SJSA1 (cell line): ENCODE measurements at places on chromosomes 7 and 10.
A peak's percentile ranks its signal among the peaks of the same experiment; 100 is the strongest.

DNA sequence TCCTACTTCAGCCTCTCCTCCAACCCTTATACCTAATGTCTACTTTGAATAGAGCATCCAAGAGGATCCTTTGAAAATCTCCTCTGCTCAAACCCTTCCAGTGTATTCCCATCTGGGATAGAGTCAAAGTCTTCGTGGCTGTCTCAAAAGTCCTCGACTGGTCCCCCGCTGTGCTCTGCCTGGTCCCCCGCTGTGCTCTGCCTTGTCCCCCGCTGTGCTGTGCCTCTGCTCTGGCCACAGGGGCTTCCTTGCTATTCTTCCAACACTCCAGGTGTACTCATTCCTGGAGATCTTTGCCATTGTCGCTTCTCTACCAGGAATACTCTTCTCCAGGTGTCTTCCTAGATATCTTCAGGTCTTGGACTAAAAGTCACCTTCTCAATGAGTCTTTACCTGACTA, 36.1 kb upstream of the COMMD3 start:
- no peak for DNase-seq

DNA sequence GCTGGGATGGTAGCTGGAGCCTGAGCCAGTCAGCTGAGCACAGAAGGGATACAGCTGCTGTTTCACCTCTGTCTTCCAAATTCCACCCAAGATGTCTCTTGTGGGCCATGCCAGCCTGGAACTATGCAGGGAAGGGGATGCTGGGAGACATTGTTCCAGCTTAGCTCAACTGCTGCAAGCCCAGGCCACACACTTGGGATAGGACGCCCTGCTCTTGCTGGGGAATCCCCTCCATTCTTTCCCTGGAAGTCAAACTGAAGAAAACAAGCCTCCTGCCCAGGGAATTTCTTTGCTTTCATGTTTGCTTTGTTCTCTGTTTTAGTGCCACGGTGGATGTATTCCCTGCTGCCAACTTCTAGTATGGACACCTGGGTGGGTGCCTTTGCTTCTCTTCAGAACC, 55.2 kb upstream of the CDK13 start:
- DNase-seq: no peak

- DNase-seq: no peak
Observed at GRCh38 chr10:13489035-13489599, 39.7 kb downstream of the BEND7 start.

- no peak for DNase-seq
Observed at GRCh38 chr10:114073395-114074186, 29.9 kb downstream of the ADRB1 start.

GRCh38 chr7:22577470-22578001, 77.5 kb upstream of the STEAP1B start:
- no peak for DNase-seq

DNA sequence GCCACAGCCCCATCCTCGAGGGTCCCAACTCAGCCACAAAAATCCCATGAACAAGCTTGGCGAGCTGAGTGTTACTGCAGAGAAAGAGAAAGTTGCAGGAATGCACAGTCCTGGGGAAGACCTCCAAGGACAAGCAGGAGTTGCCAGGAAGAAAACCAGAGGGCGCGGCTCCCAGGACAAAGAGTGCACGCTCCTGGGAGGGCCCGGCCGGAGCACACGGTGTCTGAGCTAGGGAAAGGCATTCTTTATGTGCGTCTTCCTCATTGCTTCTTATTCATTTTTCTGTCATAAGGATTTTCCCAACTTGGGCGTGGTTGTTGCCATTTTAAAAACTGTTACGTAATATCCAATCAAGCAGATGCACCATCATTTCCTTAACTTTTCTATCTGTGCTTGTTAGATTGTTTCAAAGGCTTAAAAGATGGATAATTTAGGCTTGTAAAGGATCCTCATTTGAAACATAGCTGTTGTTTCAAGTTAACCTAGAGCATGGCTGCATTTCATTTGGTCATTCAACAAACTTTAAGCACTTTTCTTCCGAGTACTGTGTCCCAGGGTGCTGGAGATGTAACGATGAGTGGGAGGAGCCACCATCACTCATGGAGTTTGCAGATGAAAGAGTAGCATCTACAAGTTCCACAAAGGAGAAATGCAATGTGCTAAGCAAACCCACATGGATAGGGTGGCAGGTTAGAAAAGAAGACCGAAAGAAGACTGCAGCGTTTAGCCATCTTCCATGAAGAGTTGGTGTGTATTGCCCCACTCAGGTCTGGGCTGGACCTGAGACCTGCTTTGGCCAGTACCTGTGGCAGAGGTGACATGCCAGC, 5.6 kb upstream of the CNPY1 start:
- no peak for DNase-seq

- DNase-seq: no peak
Observed at GRCh38 chr7:87709258-87709657, 81.1 kb downstream of the RUNDC3B start.

DNA sequence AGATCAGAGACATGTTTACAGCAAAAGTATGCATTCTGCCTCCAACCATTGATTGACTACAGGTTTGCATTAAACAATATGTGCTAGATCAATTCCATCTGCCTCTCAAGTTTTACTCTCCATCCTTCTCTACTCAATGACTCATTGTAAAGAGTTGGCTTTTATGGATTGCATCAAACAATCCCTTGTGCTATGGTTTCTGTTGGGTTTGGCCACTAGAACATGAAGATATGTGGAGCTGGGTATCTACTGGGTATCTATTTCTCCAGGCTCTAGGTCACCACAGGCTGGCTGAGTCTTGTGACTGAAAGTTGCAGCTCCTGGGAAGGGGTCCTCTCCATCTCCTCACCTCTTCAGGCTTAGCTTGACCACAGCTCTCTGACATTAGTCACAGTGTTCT, 204.7 kb downstream of the DGKI start:
- DNase-seq: no peak

GRCh38 chr10:68348265-68348741, 15.6 kb upstream of the PBLD start:
- DNase-seq: peak; percentile 41

GRCh38 chr7:1169409-1170368, 9.7 kb upstream of the ZFAND2A start:
- DNase-seq: peak; percentile 81

- no peak for DNase-seq
Observed at GRCh38 chr10:81662837-81663236, 212.2 kb upstream of the NRG3 start.

DNA sequence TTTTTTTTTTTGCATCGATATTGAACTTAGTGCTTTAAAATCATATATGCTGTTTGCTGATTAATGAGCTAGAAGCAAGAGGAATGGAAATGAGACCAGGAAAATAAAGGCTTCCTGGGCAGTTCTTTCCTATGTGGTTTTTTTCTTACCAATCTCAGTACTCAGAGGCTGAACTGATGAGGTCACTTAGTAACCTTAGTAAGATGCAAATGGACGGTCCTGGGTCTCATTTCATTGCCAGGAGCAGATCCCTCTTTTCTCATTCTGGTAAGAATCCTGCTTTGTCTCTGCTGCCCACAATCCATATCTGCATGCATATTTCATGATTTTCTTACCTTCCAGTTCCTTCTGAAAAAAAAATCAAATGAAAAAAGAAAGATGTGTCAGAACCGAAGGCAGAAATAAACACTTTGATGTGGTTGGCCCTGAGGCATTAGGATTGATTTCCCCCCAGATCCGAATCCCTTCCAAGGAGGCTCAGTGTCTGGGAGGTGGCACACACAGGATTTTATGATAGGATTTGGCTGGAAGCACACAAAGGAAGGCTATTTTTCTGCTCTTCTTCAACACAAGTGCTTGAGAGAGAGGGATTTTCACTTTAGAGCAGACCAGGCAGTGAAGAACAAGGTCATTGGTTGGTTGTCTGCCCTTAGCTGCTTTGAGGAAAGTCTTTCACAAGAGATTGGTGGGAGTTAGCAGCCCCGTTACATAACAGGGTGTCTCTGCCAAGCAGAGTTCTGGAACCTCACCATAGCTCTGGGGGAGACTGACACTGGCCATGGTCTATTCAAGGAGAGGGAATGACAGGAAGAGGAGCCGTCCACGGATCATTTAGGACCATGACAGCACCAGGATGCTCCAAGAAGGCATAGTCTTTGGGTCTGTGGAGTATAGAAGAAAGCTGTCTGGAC, 150.0 kb downstream of the CAMK1D start:
- DNase-seq: no peak

DNA sequence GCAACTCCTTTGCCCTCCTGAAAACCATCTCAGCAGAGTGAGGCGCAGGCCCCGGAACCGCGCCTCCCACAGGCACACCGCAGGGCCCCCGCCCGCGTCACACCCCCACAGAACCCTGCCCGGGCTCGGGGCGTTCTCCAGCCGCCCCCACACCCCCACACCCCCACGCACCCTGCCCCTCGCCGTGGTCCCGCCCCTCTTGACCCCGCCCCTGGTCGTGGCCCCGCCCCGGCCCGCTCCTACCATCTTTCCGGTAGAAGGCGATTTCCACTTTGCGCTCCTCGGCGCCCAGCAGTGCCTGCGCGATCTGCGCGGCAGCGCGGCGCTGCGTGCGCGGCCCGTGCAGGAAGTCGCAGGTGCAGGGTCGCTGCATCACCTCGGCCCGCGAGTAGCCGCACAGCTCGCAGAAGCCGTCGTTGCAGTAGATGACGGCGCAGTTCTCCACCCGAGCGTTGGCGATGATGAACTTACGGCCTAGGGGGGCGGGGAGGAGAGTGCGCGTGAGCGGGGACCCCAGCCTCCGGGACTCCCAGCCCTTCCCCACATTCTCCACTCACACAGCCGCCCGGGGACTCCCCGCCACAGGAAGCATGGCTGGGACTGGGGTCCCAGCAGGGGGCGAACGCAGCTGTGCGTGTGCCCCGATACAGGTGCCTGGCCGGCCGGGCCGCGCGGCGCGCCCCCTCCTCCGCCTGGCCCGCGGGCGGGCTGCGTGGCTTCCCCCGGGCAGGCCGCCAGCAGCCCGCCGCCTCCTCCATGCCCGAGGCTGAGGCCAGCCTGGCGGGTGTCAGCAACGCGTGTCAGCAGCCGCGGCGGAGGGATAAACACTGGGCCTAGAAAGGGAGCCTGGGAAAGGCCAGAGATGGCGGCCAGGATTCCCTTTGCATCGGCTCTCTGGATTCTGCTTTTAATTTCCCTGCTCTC, 3.4 kb downstream of the KCNH2 start:
- DNase-seq: no peak

GRCh38 chr10:77915319-77916105, 11.0 kb downstream of the DLG5 start:
- DNase-seq: no peak

DNA sequence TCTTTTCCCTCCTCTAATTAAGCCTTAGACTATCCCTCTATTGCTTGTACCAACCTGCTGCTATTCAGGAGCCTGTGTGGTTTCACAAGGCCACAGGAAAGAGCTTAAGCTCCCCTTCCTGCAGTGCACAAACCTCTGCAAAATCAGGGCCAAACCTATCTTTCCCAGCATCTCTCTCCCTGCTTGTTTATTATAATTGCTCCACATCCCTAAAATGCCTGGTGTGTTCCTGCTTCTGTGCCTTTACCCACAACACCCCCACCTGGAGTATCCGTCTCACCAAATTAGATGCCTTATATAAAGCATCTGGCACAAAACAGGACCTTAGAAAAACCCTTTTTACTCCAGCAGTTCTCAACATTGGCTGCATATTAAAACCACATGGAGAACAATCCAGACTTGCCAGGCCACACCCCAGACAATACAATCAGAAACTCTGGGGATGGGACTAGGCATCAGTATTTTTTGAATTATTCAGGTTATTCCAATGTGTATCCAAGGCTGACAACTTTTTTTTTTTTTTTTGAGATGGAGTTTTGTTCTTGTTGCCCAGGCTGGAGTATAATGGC, 16.7 kb downstream of the SEC31B start:
- DNase-seq: no peak
